Left ventricle myocardium inferior (tissue), 1 donor: ENCODE measurements at places on chromosomes 1 and 21.
A peak's percentile ranks its signal among the peaks of the same experiment; 100 is the strongest.

GRCh38 chr1:34874296-34874952 lies 14.9 kb upstream of the SMIM12 start:
- H3K4me1 ChIP-seq = no peaks in the 10 kb centered on the region
- peaks cover 83% of the 10 kb centered on the region for H3K27me3 ChIP-seq
- no peak for DNase-seq
- no peak overlapping the region for H3K27ac ChIP-seq

DNA sequence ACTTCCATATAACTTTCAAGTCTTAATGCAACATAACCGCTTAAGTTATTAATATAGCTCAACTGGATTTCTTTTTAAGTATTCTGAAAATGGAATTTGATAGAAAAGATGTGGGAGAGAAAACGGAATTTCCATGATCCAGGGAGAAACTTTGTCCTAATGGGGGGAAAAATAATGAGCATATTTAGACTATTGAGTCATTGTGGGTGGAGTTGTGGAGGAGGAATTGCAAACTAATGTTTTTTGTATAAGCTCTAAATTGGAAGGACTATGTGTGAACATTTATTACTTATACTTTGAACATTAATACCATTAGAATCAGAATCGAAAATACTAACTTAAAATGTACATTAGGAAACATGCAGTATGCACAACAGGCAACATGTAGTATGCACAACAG lies 159.9 kb upstream of the NEGR1 start:
- no peaks in the 10 kb centered on the region for H3K27me3 ChIP-seq
- no peaks in the 10 kb centered on the region for H3K36me3 ChIP-seq
- no peak overlapping the region for H3K4me3 ChIP-seq
- H3K27ac ChIP-seq = no peak overlapping the region
- no peaks in the 10 kb centered on the region for H3K4me1 ChIP-seq
- no peak for DNase-seq

- DNase-seq = peak; percentile 48
- peak within 1 kb of the TSS; percentile 68 for H3K4me3 ChIP-seq
- H3K36me3 ChIP-seq = no peaks in the 10 kb centered on the region
- no peak within 1 kb of the TSS for H3K27ac ChIP-seq
- peaks cover 28% of the 10 kb centered on the region for H3K4me1 ChIP-seq
Observed at GRCh38 chr1:151839457-151840403, at the start of gene C2CD4D. C2CD4D (minus strand) TSS chr1:151839820; CDS start chr1:151838989, 831 bp downstream.

- H3K4me1 ChIP-seq = peaks cover 12% of the 10 kb centered on the region
- H3K4me3 ChIP-seq = peak overlapping the region; percentile 57
- H3K36me3 ChIP-seq = no peaks in the 10 kb centered on the region
- DNase-seq = peak; percentile 80
- peaks cover 55% of the 10 kb centered on the region for H3K27me3 ChIP-seq
Observed at GRCh38 chr21:41068967-41069642, 98.9 kb upstream of the BACE2 start.

DNA sequence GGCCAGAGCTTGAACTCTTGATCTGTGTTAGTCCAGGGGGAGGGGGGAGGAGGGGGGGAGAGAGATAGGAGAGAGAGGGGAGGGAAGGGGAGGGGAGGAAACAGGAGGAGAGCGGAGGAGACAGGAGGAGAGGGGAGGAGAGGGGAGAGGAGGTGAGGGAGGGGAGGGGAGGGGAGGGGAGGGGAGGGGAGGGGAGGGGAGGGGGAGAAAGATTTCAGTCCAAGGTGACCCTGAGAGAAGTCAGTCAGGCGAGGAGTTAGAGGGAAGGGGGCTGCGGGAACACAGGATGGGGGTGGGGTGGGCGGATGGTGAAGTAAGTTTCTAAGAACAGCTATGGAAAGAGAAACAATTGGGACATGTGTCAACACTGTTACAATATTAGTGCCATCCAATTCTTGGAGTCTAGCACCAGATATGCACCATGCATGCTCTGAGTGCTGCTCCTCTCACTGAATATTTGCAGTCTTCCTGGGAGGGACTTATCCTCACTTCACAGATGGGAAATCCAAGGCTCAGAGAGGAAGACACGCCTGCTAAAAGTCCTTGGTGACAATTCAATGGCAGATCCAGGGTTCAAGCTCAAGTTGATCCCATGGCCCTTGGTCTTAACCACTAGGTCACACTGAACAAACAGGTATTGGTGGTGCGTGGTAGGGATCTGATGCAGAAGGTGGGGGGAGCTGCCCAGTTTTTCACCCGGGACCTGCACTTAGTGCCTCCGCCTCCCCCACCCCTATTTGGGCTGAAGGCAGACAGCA lies 42.5 kb upstream of the ECE1 start:
- H3K4me1 ChIP-seq = peaks cover 74% of the 10 kb centered on the region
- no peaks in the 10 kb centered on the region for H3K27me3 ChIP-seq
- peak overlapping the region; percentile 86 for H3K27ac ChIP-seq
- no peaks in the 10 kb centered on the region for H3K36me3 ChIP-seq

GRCh38 chr1:23370709-23371584 lies 1.3 kb upstream of the ZNF436 start:
- peaks cover 13% of the 10 kb centered on the region for H3K36me3 ChIP-seq
- H3K27ac ChIP-seq = peak overlapping the region; percentile 99
- peaks cover 67% of the 10 kb centered on the region for H3K4me1 ChIP-seq
- DNase-seq = no peak
- H3K4me3 ChIP-seq = peak overlapping the region; percentile 88

GRCh38 chr1:1900883-1901640 lies 10.2 kb upstream of the GNB1 start:
- no peak for DNase-seq
- no peak overlapping the region for H3K4me3 ChIP-seq
- H3K27me3 ChIP-seq = no peaks in the 10 kb centered on the region
- H3K27ac ChIP-seq = no peak overlapping the region
- peaks cover 5% of the 10 kb centered on the region for H3K4me1 ChIP-seq

- no peaks in the 10 kb centered on the region for H3K36me3 ChIP-seq
- H3K4me3 ChIP-seq = no peak overlapping the region
- no peak for DNase-seq
- H3K4me1 ChIP-seq = no peaks in the 10 kb centered on the region
Observed at GRCh38 chr1:76463849-76464248, 389.3 kb downstream of the ST6GALNAC3 start.

GRCh38 chr1:19752083-19752696 lies 47.5 kb downstream of the TMCO4 start:
- H3K4me3 ChIP-seq = no peak overlapping the region
- no peaks in the 10 kb centered on the region for H3K4me1 ChIP-seq
- H3K36me3 ChIP-seq = peaks cover 53% of the 10 kb centered on the region
- no peak for DNase-seq

DNA sequence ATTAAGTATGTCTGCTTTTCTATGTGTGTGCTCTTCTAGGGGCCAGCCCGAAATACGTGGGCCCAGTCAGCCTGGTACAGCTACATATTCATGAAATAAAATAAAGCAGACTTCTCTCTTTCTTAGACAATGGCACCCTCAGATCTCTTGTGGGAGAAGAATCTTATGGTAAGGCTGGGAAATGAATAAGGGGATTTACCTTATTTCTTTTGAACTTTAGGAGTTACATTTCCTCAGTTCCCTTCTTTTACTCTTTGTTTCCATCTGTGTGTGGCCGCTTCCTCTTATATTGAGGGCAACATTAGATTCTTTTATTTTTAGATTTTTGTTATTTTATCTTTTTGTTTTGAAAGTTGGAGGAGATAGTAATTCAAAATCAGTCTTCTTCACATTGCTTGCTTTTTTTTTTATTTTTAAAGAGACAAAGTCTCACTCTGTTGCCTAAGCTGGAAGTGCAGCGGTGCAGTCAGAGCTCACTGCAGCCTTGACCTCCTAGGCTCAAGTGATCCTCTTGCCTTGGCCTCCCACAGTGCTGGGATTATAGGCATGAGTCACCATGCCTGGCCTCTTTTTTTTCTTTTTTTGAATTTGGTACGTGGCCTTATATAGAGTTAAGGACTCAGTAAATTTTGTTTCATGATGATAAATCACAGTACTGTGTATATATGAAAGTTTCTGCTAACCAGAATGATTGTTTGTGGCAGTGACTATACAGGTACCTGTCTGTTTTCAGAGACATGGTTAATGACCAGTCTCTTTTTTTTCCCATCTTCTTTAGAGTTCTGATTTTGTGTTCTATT lies 9.1 kb downstream of the LAMC1 start:
- H3K27me3 ChIP-seq = no peaks in the 10 kb centered on the region
- H3K4me1 ChIP-seq = peaks cover 91% of the 10 kb centered on the region
- H3K27ac ChIP-seq = peak overlapping the region; percentile 43
- H3K4me3 ChIP-seq = peak overlapping the region; percentile 73
- no peak for DNase-seq
